CD8-positive, alpha-beta memory T cell (primary cell): ENCODE measurements at places on chromosomes 7 and 10. TPM values are rescaled to one million over a fixed set of nuclear protein-coding genes. Genes with fewer than 3 reads are reported as not detected.
A peak's percentile ranks its signal among the peaks of the same experiment; 100 is the strongest.

The GATA3 gene
- 53.3 TPM for total RNA-seq

The HERC4 gene
- total RNA-seq = 41.6 TPM

DNA sequence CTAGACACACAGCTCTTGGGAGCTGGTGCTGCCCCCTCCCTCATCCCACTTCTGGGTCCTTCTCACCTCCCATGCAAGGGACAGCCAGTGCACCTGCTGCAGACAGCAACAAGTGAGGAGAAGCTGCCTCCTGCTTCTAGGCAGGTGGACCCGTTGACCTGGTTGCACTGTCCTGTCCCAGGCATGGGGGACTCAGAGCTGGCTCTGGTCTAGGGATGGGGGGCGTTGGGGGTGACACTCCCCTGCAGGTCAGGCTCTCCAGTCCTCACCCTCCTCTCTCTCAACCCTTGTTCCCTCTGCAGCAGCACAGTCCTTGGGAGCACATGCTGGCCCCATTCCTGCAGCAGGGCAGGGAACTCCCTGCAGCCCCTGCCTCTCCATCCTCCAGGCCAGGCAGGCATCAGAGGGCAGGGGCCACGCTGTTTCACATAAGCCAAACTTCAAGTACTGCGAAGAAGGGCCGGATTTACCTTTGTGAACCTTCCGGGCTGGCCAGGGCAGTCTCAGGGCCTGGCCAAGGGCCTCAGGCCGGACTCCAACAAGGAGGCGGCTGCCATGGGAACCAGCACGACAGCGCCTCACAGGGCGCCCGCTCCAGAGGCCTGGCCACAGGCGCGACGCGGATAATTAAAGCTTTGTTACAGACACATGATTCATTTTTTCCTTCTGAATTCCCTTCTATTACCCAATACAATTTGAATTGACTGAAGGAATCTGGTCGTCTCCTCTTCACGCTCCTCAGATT is 48.5 kb downstream of the RASGEF1A start:
- DNase-seq = peak; percentile 34

DNA sequence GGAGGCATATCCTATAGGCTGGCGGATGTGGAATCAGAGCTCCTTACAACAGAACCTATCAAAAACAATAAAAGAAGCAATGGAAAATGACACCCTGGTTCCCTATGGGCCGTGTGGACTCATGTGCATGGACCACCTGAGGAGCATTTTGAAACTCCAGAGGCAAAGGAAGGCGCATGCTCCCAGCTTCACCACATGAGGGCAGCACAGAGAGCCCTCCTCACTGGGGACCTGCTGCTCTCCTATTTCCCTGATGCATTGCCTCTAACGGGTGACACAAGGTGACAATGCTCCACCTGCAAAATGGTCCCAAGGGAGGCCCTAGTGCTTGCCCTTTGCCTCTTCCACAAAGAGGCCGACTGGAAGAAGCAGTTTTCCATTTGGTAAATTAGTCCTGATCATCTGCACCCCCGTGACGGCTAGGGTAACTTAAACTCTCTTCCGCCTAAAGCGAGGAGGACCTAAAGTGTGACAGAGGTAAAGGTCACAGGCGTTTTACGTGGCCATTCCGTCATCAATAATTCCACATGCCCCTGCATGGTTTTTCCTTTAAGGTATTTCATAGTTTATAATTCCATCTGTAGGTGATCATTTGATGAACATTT is 67.7 kb downstream of the GPAM start:
- no peak for DNase-seq

DNA sequence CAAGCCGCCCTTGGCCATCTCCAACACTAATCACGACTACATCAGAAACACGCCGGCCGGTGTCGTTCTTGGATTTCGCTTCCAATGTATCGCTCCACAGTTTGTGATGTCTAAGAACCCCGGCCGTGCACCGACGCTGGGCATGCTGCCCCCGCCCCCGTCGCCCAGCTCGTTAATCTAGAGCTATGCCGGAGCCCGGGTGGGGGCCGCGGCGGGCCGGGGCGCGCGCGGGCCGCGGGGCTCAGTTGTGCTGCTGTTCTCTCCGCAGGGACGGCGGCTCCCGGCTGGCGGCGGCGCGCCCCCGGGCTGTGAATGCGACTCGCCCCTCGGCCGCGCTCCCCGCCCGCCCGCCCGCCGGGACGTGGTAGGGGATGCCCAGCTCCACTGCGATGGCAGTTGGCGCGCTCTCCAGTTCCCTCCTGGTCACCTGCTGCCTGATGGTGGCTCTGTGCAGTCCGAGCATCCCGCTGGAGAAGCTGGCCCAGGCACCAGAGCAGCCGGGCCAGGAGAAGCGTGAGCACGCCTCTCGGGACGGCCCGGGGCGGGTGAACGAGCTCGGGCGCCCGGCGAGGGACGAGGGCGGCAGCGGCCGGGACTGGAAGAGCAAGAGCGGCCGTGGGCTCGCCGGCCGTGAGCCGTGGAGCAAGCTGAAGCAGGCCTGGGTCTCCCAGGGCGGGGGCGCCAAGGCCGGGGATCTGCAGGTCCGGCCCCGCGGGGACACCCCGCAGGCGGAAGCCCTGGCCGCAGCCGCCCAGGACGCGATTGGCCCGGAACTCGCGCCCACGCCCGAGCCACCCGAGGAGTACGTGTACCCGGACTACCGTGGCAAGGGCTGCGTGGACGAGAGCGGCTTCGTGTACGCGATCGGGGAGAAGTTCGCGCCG is 1.9 kb downstream of the VWC2 start:
- DNase-seq = no peak

GRCh38 chr7:128206747-128207500 is 34.2 kb upstream of the LEP start:
- DNase-seq = no peak
